Activated CD4-positive, alpha-beta memory T cell treated with anti-CD3 and anti-CD28 coated beads, Interleukin-2, amount 10 ng/mL, durations not matched to agents 7 days and 5 days (primary cell): ENCODE measurements at places on chromosomes 12 and 14. TPM values are rescaled to one million over a fixed set of nuclear protein-coding genes. Genes with fewer than 3 reads are reported as not detected.

UBE3B gene
- 35.2 TPM for total RNA-seq

VTI1B gene
- total RNA-seq: 77.3 TPM

SCNN1A gene
- 1.3 TPM for total RNA-seq

SRRM4 gene
- total RNA-seq: not detected

RNASE7 gene
- total RNA-seq: not detected

GRCh38 chr12:15977999-15978951 is 67.1 kb downstream of the DERA start:
- no peak overlapping the region for H3K27ac ChIP-seq
- H3K4me3 ChIP-seq: no peak overlapping the region
- H3K27me3 ChIP-seq: no peaks in the 10 kb centered on the region

DNA sequence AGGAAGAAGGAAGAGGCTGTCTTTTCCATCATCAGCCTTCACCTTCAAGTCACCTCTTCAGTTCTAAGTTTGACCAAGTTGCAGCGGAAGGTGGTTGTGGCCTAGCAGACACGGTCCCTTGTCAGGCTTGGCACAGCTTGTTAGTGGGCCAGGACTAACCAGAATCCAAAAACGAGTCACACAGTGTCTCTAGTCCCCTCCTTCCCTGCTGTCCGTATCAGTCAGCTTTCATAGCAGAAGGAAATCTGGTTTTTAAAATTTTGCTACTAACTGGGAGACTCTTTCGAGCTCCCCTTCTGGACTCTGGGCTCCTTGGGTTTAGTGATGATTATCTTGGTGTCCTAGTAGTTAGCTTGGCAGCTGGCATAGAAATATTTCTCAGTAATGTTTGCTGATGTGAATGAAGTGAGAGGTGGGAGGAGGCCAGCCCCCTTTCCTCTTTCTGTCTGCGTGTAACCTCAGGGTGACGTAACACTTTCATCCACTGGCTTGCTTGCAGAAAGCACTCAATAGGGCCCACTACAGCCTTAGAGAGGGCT is 3.8 kb downstream of the ETV6 start:
- peaks cover 63% of the 10 kb centered on the region for H3K4me1 ChIP-seq
- no peaks in the 10 kb centered on the region for H3K27me3 ChIP-seq
- H3K36me3 ChIP-seq: peaks cover 38% of the 10 kb centered on the region
- H3K4me3 ChIP-seq: peak overlapping the region; percentile 87
- peak overlapping the region; percentile 96 for H3K27ac ChIP-seq

DNA sequence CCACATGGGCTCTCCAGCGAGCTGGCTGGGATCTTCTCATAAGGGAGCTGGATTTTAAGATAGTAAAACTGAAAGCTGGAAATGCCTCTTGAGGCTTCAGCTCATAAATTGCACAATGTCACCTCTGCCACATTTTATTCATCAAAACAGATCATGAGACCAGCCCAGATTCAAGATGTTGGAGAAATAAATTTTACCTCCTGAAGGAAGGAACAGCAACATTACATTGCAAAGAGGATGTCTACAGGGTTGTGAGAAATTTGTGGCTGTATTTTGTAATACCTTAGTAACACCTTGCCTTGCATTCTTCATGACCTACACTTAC is 43.1 kb upstream of the KRR1 start:
- DNase-seq: no peak
- no peaks in the 10 kb centered on the region for H3K36me3 ChIP-seq
- H3K4me1 ChIP-seq: peaks cover 2% of the 10 kb centered on the region
- peaks cover 14% of the 10 kb centered on the region for H3K27me3 ChIP-seq
- H3K27ac ChIP-seq: no peak overlapping the region

DNA sequence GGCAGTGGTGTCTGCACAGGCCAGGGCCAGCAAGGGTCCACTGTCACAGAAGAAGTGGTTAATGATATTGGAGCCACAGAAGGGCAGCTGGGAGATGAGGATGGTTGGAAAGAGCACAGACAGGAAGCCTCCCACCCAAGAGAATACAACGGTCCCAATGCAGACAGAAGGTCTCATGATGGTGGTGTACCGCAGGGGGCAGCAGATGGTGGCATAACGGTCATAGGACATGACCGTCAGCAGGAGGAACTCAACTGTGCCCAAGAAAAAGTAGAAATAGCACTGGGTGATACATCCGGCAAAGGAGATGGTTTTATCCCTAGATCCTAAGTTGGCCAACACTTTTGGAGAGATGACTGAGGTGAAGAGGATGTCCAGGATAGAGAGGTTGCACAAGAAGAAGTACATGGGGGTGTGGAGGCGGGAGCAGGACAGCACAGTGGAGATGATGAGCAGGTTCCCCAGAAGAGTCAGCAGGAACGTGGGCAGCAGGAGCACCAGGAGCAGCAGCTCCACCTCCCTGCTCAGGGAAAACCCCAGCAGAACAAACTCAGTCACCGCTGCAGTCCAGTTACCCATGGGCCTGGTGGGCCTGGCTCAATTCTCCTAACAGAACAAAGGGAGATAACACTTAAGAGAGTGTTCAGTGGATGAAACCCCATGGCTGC is 9.8 kb downstream of the OR6J1 start:
- H3K27me3 ChIP-seq: peaks cover 13% of the 10 kb centered on the region
- no peak overlapping the region for H3K4me3 ChIP-seq
- DNase-seq: no peak
- no peaks in the 10 kb centered on the region for H3K4me1 ChIP-seq
- no peaks in the 10 kb centered on the region for H3K36me3 ChIP-seq

GRCh38 chr12:113387631-113388030 is 16.1 kb downstream of the SDS start:
- no peak overlapping the region for H3K27ac ChIP-seq

- no peak for DNase-seq
- no peaks in the 10 kb centered on the region for H3K27me3 ChIP-seq
- H3K4me3 ChIP-seq: no peak overlapping the region
- peaks cover 36% of the 10 kb centered on the region for H3K4me1 ChIP-seq
Measured at GRCh38 chr12:62256408-62257096, 3.7 kb upstream of the USP15 start.

DNA sequence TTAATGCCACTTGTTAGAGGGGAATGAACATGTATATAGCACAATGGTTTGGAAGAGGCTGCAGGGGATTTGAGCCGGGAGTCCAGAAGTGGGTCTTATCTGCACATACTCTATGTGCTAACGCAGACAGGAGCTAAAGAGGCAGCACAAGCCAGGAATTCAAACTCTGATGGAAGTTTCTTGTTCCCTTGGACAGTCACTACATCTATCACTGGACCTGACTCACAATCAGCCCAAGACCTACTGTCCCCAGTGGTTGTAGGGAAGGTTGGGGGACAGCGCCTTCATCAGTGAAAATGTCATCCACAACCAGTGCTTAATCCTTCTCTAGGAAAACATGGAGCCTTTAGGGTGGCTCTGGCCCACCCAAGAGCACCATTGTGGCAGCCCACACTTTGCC is 107.8 kb downstream of the GCH1 start:
- no peaks in the 10 kb centered on the region for H3K4me1 ChIP-seq
- H3K27me3 ChIP-seq: peaks cover 16% of the 10 kb centered on the region
- H3K4me3 ChIP-seq: no peak overlapping the region
- no peaks in the 10 kb centered on the region for H3K36me3 ChIP-seq
- H3K27ac ChIP-seq: no peak overlapping the region

- H3K4me3 ChIP-seq: no peak overlapping the region
- no peaks in the 10 kb centered on the region for H3K27me3 ChIP-seq
- H3K36me3 ChIP-seq: no peaks in the 10 kb centered on the region
- H3K4me1 ChIP-seq: peaks cover 22% of the 10 kb centered on the region
- DNase-seq: peak; percentile 70
Measured at GRCh38 chr14:81303258-81303935, 82.6 kb upstream of the GTF2A1 start.

GRCh38 chr14:81537193-81537592 is 3.5 kb upstream of the SEL1L start:
- peaks cover 9% of the 10 kb centered on the region for H3K27me3 ChIP-seq
- H3K4me3 ChIP-seq: no peak overlapping the region
- DNase-seq: no peak
- peaks cover 30% of the 10 kb centered on the region for H3K4me1 ChIP-seq

DNA sequence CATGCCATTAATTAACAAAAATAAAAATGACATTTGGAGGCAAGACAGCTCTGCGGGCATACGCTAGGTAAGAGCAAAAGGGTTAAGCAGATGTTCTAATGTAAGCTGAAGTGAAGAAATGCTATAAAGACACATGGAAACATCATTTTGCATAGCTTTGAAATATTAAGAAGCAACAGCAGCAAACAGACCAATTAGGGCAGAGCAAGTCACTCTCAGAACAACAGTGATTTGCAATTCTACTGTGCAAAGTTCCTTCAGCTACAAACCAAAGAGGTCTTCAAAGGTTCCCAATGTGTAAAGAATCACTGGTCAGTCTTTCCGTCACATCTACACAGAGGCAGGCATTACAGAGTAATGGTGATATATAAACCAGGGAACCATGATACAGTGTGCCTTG is 68.2 kb downstream of the PAPLN start:
- H3K4me3 ChIP-seq: no peak overlapping the region
- peaks cover 3% of the 10 kb centered on the region for H3K36me3 ChIP-seq
- no peak overlapping the region for H3K27ac ChIP-seq
- H3K27me3 ChIP-seq: no peaks in the 10 kb centered on the region

DNA sequence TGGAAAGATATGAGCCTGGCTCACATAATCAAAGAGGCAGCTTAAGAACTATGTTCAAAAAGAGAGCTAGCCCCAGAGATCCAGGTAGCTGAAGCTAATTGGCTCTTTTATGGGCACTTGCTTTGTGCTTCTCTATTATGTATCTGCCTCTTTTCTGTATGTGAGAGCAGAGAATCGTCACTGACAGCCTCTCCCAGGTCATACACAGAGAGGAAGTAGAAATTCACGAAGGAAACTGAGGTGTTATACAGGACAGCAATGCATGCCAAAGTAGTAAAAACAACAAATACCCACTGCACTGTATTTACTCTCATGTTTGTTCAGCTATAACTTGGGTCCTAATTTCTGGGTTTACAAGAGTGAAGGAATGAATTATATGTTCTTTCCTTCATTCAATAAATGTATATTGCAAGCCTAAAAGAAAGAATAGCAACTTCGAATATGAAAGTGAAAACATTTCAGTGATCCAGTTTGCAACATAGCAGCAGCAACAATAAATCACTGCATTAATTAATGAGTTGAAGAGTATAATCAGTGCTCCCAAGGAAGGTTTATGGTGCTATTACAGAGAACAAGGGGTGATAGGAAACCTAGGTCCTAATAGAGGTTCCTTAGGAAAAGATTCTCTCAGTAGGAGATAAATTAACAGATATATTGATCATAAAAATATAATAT is 47.1 kb upstream of the ATXN7L3B start:
- H3K27me3 ChIP-seq: no peaks in the 10 kb centered on the region
- H3K36me3 ChIP-seq: no peaks in the 10 kb centered on the region
- no peak overlapping the region for H3K27ac ChIP-seq
- peaks cover 6% of the 10 kb centered on the region for H3K4me1 ChIP-seq
- no peak for DNase-seq
- H3K4me3 ChIP-seq: peak overlapping the region; percentile 58

DNA sequence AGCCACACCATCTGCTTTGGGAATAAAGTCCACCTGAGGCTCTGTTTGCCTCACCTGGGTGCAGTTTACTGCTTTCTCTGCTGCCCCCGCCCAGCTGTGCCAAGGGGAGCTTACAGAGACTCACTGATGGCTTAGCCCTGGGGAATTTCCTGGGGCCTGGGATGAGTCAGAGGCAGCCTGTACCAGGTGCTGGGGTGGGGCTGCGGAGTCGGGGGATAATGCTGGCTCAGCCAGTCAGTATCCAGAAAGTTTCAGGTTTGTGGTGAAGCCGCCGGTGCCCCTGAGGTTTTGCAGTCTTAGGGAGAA is 22.3 kb downstream of the PLEKHG3 start:
- peak; percentile 59 for DNase-seq
- H3K4me1 ChIP-seq: peaks cover 94% of the 10 kb centered on the region
- no peak overlapping the region for H3K4me3 ChIP-seq
- peak overlapping the region; percentile 96 for H3K27ac ChIP-seq

GRCh38 chr14:90461425-90461824 is 64.6 kb downstream of the CALM1 start:
- DNase-seq: no peak
- H3K4me3 ChIP-seq: no peak overlapping the region
- H3K27me3 ChIP-seq: peaks cover 4% of the 10 kb centered on the region
- H3K27ac ChIP-seq: no peak overlapping the region
- H3K4me1 ChIP-seq: no peaks in the 10 kb centered on the region

GRCh38 chr12:7434670-7435069 is 9.3 kb downstream of the CD163L1 start:
- peaks cover 21% of the 10 kb centered on the region for H3K27me3 ChIP-seq
- no peak overlapping the region for H3K4me3 ChIP-seq
- H3K36me3 ChIP-seq: no peaks in the 10 kb centered on the region
- H3K4me1 ChIP-seq: peaks cover 3% of the 10 kb centered on the region
- no peak overlapping the region for H3K27ac ChIP-seq

DNA sequence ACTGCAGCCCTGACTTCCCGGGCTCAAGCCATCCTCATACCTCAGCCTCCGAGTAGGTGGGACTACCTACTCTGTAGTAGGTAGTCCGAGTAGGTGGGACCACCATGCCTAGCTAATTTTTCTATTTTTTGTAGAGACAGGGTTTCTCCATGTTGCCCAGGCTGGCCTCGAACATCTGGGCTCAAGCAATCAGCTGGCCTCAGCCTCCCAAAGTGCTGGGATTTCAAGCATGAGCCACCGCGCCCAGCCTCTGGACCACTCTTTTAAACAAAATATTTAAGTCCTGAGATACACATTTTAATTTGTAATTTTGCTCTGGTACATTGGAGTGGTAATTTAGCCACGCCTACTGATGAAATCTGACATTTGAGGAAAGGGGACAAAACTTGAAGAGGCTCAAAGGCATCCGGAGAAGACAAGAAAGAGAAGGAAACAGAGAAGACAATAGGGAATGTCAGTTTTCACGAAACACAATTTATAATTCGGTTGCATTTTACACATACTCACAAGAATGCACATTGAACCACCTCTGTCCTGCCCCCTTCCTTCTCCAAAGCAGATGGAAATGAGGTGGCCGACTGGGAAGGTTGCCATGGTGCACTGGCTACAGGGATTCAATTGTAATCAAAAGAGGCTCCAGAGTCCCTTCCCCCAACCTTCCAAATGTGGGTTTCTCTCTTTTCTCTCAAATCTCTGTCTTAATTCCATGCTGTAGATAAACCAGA is 9.7 kb upstream of the TUBA1A start:
- no peak for DNase-seq
- peaks cover 16% of the 10 kb centered on the region for H3K27me3 ChIP-seq
- peaks cover 12% of the 10 kb centered on the region for H3K4me1 ChIP-seq
- H3K27ac ChIP-seq: no peak overlapping the region

GRCh38 chr14:22122227-22122818 is 448.7 kb upstream of the OR4E1 start:
- DNase-seq: no peak
- H3K27ac ChIP-seq: peak overlapping the region; percentile 82
- no peaks in the 10 kb centered on the region for H3K27me3 ChIP-seq
- H3K4me3 ChIP-seq: peak overlapping the region; percentile 80
- peaks cover 22% of the 10 kb centered on the region for H3K4me1 ChIP-seq

DNA sequence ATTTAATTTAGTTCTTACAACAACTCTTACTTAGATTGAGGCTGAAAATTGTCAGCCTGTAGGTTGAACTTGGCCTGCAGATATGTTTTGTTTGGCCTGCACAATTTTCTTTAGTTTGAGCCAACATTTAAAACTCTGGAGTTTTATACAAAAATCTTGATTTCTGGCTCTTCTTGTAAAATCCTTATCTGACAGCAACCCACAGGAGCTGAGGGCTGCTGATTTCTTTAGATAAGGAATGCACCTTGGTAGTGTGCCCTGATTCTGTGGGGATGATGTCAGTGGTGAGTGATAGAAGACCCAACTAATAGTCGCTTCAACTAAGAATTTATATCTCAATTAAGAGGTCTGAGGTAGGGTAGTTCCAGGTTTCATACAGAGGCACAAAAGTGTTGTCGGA is 49.5 kb downstream of the SOCS2 start:
- H3K36me3 ChIP-seq: no peaks in the 10 kb centered on the region
- no peak overlapping the region for H3K4me3 ChIP-seq
- H3K27me3 ChIP-seq: no peaks in the 10 kb centered on the region
- H3K27ac ChIP-seq: no peak overlapping the region
